ENCODE measurements at places on chromosomes 6 and 20.

GRCh38 chr20:21191839-21192238 is 66.0 kb downstream of the KIZ start:
- DNase-seq, result no peak

DNA sequence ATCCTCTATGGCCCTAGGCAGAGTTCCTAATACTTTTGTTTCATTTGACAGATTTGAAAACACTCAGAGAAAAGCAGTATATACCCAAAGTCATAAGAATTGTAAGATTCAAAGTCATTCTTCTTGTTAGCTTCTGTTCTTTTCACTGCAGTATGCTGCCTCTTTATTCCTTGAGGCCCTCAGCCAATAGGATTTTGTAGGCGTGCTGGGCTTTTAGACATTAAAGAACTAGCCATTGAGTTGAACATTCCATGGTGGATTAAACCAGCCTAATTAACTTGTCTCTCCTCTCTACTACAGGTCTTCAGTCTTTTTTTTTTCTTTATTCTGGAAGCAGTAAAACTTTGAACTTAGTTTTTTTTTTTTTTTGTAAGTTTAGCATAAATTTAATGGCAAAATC is 186.3 kb downstream of the PLCB4 start:
- no peak for DNase-seq

DNA sequence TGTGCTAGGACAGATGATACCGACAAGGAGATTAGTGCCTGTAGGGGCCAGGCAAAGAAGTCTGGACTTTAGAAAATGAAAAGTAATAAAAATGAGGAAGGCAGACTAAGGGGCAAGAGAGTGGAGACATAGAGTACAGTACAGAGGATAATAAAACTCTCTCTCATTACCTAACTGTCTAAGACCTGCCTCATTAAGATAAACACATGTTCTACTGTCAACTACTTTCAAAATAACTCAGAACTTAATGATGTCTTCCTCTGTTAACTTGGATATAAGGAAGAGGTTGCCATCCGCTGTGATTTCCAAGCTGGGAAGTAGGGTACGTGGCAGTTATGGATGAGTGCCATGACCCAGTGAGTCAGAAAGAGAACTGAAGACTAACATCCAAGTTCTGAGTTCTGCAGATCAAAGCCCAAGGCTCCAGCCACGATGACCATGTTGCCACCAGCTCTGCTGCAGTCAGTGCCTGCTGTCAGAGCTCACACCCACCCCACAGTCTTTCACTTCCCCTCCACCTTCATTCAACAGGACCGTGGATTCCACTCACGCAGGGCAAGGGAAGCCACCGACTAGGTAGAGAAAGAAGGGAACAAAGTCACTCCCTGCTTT is 81.8 kb downstream of the KIF16B start:
- peak; percentile 39 for DNase-seq

GRCh38 chr6:166466178-166467122 is 83.7 kb upstream of the MPC1 start:
- peak; percentile 88 for DNase-seq

GRCh38 chr6:82195619-82196018 is 51.9 kb downstream of the IBTK start:
- no peak for DNase-seq

GRCh38 chr6:13453771-13454251 is 33.6 kb downstream of the GFOD1 start:
- no peak for DNase-seq

DNA sequence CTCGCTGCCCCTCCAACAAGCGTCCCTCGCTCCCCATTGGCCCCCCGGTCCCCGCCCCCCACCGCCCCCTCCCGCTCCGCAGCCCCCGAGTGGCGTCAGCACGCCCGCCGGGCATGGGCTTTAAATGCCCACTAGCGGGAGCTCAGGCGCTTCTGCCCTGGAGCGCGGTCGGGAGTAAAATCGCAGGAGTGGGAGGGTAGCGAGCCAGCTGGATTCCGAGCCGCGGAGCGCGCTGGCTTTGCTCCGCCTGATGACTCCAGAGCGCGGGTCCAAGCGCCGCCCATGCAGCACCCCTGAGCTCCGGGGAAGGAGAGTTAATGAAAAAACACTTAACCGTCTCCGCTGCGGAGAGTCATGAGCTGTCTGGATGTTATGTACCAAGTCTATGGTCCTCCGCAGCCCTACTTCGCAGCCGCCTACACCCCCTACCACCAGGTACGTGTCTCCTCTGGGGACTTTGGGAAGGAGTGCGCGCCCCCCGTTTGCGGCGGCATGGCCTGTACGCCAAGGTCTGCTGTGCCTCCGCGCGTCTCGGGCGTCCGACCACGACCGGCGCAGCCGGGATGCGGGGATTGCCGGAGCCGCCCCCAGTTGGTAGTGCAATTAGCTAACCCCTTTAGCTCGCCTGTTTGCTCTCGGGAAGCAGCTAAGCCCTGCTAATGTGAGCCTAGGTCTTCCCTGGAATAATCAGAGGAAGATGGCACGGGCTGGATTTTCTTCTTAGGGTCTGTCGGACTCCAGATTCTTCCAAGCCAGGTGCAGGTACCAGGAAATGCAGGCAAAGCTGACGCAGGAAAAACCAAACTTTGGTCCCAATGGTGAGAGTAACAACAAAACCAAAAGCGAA is at the start of gene VGLL2:
VGLL2 (plus strand) TSS at position 149 of the 847 bp plus-strand sequence; CDS start at position 355, 206 bp downstream.
- peak; percentile 83 for DNase-seq

GRCh38 chr6:127716465-127716864 is 139.5 kb downstream of the C6orf58 start:
- no peak for DNase-seq

DNA sequence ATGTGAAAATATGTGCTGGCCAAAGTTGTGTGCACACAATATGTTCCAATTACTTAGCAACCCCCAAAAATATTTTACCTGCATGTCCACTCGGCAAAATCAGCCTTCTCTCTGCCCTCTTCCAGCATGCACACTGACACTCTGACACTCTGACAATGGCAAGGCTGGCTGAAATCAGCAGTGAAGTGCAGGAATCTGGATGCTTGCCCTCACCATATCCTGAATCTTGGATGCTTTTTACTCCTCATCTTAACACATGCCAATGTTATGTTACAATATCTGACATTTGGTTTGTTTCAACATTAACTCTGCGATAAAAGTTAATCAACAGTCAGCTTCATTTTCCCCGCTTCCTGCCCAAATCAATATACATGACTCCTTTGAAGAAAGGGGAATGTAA is 203.2 kb downstream of the COL9A1 start:
- no peak for DNase-seq

DNA sequence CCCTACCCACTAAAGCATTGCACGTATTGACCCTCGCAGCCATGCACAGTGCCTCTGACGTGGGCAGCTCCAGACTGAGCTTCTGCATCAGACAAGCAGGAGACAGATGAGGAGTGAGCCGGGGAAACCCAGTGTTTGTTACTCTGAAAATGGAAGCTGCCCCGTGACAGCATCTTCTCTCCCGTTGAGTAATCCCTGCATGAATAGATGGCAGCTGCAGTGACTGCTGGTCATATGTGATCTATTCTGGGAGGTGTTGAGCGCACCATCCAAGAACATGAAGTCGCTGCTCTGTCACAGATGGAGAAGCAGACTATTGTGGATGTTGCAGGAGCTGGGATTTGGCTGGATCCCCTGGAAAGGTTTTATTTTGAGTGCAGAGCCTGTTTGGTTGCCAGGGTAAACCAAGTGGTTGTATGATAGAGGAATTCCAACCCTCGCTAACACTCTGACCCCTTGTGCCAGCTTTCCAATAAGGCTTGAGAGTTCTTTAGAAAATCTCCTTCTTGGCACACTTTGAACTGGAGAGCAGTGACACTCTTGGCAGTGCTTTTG is 242.2 kb downstream of the NRN1 start:
- DNase-seq, result peak; percentile 62

DNA sequence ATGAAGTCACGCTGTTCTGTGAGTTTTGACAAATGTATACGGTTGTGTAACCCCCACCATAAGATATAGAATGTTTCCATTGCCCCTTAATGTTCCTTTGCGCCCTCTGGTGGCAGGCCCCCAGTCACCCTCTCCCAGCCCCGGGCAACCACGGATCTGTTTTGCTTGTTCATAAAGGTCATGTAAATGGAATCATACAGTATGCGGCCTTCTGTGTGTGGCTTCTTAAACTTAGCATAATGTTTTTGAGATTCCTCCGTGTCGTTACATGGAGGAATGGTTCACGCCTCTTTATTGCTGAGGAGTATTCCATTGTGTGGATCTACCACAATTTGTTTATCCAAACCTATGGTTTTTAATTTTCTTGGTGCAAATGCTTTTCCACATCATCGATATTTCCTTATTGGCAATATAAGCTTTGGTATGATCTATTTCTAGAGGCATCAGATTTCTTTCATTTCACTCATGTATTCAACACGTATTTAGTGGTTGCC is 28.4 kb downstream of the LYRM2 start:
- peak; percentile 79 for DNase-seq

GRCh38 chr20:46215913-46216707 is 92.2 kb downstream of the CDH22 start:
- peak; percentile 33 for DNase-seq

DNA sequence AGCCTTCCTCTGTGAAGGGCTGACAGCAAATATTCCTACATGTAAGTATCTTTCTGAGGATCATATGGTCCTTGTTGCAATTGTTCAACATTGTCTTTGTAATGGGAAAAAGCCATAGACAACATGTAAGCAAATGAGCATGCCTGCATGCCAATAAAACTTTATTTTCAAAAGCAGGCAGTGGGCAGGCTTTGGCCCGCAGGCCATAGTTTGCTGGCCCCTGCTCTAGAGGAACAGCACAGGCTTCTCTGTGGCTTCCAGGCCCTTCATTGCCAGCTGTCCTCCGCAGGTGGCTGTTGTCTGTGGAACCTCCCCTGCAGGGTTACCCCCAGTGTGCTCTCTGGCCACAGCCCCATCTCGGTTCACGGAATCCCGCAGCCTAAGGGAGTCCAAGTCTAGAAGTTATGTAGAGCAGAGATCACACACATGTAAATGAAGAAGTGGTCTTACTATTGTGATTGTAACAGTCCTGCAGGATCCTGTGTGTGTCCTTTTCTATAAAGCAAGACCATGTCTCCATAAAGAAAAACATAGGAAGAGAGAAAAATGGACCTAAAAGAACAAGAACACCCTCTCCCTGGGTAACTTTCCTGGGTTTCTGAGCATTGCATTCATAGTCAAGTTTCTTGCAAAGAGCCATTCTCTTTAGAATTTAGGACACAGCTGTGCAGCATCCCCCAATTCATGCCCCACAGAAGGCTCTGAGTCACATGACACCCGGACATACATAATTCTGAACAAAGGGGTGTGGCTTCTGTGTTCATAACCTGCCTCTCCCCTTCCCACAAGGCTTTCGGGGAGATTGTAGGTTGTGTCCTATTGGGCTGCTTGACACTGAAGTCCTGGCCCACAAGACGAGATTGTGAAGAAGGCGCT is 10.0 kb downstream of the UNC93A start:
- DNase-seq, result no peak

- no peak for DNase-seq
Measured at GRCh38 chr6:14824484-14825275, 421.2 kb upstream of the JARID2 start.

- DNase-seq, result no peak
Measured at GRCh38 chr20:50274570-50275430, 84.2 kb downstream of the CEBPB start.

GRCh38 chr6:130009146-130009545 is 9.2 kb upstream of the L3MBTL3 start:
- no peak for DNase-seq

DNA sequence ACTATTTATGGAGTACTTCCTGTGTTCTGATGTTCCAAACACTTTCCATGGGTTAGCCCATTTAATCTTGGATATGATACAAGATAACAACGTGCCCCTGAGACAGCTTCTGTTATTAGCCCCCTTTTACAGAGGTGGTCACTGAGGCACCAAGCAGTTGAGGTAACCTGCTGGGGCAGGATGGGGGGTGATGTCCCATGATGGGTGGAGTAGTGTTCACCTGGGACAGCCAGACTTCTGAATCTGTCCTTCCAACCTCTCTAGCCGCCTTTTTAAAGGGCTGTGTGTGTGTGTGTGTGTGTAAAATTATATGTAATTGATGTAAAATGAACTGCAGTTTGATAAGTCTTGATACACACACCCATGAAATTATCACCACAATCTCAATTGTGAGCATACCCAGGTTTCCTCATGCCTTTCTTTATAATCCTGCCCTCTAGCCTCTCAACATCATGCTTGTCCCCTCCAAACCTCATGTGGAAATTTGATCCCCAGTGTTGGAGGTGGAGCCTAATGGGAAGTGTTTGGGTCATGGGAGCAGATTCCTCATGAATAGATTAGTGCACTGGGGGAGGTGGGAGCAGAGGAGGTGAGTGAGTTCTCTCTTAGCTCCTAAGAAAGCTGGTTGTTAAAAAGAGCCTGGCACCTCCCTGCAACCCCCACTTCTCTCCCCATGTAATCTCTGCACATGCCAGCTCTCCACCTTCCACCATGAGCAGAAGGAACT is 39.2 kb downstream of the PLAGL2 start:
- DNase-seq, result no peak

DNA sequence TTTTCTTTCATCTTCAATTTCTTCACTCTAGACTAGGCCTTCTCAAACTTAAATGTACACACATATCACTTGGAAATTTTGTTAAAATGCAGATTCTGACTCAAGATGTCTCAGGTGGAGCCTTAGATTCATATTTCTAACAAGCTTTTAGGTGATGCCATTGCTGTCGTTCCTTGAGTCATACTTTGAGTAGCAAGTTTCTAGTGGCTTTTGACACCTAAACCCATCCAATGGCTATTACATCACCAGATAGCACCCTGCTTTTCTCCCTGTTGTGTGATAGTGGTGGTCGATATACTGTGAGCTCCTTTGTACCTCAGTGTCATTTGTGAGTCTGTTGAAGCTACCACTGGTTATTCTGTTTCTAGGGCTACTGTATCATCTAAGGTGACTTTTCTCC is 34.8 kb upstream of the BAG2 start:
- no peak for DNase-seq
